Stimulated activated CD8-positive, alpha-beta memory T cell treated with anti-CD3 and anti-CD28 coated beads, Interleukin-15, amount 100 ng/mL, for 24 hours (primary cell): ENCODE measurements at places on chromosomes 11 and 22.

GRCh38 chr11:99519095-99519494 lies 498.3 kb downstream of the CNTN5 start:
- no peak for DNase-seq

GRCh38 chr11:64887234-64887756 lies 8.9 kb upstream of the EHD1 start:
- DNase-seq, result no peak

- DNase-seq, result no peak
Measured at GRCh38 chr11:94241896-94242295, 62.5 kb upstream of the IZUMO1R start.

DNA sequence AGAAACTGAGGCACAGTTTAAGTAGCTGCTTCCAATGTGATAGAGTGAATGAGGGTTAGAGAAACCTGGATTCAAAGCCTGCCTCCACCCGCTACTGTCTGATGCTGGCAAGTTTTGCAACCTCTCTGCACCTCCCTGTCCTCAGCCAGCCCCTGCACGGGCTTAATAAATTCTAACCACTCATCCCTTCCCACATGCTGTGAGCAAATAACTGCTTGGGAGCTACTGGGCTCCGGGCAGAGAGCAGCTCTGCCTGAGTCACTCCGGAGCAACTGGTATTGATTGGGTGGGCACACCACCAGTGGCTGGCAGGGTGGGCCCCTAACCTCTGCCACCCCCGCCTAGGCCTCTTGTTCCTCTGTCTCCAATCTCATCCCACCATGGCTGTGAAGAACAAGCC lies 104.3 kb upstream of the SYT13 start:
- DNase-seq, result no peak

DNA sequence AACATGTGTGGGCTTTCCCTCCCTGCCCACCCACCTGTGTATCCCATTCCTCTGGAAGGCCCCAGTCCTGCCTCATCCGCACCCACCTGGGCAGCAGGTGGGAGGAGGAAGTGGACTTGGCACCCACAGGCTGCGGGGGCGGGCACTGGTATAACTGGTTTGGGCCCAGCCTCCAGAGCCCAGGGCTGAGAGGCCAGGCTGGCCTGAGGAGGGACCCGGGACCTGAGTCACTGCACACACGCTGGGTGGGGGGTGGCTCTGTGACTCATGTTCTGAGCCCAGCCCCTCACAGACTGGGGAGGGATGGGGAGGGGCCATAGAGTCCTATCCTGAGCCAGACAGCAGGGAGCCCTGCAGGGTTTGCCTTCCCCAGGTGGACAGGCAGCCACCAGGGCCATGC lies 16.7 kb downstream of the PHLDA2 start:
- DNase-seq, result no peak

DNA sequence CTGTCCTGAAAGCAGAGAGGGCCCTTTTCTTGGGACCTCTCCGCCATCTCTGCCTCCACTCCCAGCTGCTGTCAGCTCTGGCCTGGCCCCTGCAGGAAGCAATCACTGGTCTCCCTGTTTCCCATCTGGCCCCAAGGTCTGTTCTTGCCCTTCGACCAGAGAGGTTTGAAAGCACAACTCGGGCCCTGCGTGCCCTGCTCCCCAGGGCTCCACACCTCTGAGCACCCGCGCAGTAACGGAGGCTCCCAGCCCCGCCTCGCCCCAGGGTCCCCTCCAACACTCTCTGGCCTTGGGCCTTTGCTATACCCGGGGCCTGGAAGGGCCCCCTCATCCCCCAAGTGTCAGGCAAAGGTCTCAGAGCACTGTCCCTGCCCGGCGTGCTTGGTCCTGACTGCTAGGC lies 7.8 kb upstream of the CD81 start:
- DNase-seq, result no peak

GRCh38 chr11:12397931-12398334 lies 20.6 kb downstream of the PARVA start:
- no peak for DNase-seq

DNA sequence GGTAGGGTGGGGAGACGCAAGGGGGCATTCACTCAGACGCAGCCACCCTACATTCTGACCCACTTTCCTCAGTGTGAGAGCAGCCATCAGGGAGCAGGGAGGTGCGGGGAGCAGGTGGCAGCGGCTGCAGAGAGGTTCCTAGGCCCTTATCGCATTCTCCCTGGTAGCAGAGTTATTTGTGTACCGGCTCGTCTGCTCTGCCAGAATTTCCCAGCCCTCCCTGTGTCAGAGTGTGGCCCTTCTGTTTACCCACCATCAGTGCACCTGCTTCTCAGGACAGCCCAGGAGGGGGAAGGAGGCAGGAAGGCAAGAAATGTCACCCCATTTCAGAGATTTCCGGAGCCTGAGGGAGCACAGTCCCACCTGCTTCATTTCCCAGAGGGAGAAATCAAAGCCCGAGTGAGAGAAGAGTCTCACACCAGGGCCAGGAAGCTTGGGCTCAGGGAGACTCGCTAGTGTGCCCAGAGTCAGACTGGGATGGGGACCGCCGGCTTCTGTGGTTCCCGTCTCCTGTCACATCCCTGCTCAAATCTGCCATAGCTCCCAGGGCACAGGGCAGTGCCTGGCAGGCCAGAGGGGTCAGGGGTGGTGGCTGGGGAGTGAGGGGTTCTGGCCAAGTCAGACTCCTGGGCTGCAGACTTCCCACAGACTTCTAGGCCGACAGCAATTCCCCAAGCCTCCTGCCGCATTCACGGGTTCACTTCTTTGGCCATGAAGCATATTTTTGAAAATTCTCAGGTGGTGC lies 49.7 kb downstream of the ARRB1 start:
- DNase-seq, result no peak

- no peak for DNase-seq
Measured at GRCh38 chr22:43734370-43735150, 77.5 kb downstream of the EFCAB6 start.

DNA sequence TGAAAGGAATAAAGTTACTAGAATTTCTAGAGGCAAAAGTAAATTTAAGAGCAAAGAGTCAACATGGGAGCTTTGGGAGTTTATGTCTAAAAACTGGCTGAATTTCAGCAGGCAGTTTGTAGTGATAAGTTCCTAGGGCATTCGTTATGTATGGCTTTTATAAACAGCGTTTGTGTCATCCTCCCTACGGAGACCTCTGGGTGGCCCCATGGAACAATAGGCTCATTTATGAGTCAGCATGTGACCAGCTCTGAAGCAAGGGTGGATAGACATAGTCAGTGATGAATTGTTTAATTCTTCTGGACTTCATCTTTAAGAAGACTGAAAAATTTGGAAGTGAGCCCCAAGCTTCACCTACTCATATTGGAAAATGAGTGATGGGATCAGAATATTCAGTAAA lies 37.1 kb downstream of the SVIP start:
- no peak for DNase-seq

- no peak for DNase-seq
Measured at GRCh38 chr22:46637711-46638600, 17.8 kb downstream of the GRAMD4 start.

DNA sequence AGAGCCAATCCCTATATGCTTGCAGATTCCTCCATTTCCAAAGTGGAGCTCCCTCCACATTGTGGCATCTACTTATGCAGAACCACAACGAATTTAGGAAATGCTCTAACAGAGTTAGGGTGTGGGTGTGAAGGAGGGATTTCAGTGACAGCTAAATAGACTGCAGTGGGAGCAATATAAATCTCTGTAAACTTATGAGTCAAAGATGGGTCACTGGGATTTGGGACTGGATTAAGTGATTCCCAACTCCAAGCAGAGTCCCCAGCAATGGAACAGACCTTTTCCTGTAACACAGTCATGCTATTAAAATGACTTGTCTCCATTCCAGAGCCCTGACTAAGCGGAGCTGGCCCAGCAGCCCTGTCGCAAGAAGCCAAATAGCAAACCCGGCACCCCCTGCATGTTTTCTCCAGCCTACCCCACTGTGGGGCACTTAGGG lies 36.6 kb downstream of the RPL27A start:
- no peak for DNase-seq

- DNase-seq, result no peak
Measured at GRCh38 chr22:35558031-35558430, 17.4 kb downstream of the RASD2 start.

DNA sequence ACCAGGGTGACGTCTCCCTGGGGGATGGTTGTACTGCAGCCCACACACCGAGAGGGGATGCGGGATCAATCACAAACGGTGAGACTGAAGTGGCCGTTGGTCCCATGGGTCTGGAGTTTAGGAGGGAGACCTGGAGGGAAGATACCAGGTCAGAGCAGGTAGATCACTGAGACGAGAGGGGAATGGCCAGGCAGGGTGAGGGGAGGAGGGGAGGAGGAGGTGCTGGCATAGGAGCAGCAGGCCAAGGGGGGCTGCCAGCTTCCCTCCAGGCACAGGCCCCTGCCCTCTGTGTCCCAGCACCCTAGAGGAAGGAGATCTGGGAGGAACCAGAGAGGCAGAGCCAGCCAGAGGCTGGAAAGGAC lies 7.0 kb downstream of the MAPK8IP2 start:
- no peak for DNase-seq

GRCh38 chr11:7657306-7658025 lies 15.8 kb downstream of the CYB5R2 start:
- DNase-seq, result no peak

DNA sequence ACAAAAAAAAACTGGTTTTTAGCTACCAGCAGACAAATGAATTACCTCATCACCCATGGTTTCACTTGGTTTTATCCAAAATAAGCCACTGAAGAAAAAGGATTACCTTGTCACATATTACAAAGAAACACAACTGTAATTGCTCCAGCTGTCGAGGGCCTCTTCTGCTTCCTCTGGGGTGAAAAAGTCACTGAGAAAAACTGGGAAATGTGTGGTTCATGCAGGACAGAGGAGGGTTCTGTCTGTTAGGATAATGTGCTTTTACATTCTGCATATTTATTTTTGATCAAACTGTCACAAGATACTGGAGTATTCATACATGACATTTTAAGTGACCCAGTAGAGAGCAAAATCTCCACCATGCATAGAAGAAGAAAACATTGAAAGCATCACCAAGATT lies 211.7 kb downstream of the NAV2 start:
- DNase-seq, result no peak

DNA sequence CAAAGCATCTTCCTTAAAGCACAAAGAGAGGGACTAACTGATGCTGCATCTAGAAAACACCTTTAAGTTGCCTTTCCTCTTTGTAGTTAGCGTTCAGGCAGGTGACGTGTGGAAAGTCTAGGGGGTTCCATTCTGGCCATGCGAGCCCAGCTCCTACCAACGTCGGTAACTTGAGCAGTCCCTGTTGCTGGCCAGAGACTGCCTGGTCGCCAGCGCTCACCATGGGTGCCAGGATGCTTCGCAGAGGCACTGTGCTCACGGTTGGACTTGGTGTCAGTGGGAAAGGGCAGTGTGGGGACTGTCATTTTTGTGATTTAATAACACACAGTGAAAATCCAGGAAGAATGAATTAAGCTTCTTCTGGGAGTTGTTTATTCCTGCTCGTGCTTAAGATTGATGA lies 40.6 kb downstream of the PPP2R1B start:
- DNase-seq, result no peak

DNA sequence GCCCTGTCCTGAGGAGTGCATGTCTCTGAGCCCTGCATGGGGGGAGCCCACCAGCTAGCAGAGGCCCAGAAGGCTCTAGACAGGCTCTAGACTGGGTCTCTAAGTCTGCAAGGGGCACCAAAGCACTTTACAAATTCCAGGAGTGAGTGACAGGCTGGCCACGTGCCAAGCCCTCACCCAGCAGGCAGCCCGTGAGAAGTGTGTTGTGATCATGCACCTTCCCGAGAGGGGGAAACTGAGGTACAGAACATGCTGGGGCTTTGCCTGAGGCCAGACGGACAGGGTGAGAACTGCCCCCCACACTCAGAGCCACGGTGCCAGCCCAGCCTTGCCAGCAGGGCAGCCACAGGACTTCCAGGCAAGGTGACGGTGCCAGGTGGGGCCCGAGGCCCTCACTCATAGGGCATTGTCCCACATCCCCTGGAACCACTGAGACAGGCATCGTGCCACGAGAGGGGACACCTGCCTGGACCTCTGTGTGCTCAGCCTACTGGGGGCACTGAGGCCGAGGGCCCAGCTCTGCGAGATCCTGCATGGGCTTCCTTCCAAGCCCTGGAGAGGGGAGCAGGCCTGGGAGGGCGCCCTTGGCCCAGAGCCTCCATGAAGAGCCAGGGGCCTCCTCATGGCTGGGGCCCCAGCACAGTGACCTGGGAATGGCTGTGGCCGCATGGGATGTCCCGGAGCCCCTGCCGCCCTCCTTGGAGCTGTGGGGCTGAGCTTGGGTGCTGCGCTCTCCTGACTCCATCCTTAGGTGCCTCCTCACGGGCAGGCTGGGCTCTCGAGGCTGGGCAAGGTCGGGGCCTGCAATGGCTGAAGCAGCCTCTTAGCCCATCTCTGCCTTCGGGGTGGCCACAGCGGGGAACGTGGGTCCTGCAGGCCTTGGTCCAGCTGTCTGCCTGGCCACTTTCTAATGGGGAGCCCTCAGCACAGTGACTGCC lies 121.5 kb downstream of the KCNQ1OT1 start:
- DNase-seq, result no peak

- DNase-seq, result no peak
Measured at GRCh38 chr11:126405906-126406305, 50.4 kb downstream of the ST3GAL4 start.

- DNase-seq, result no peak
Measured at GRCh38 chr22:32531931-32532819, 57.6 kb downstream of the FBXO7 start.

GRCh38 chr11:44257338-44258189 lies 52.4 kb downstream of the ALX4 start:
- DNase-seq, result no peak

GRCh38 chr11:76177250-76177686 lies 29.0 kb downstream of the WNT11 start:
- DNase-seq, result no peak

- no peak for DNase-seq
Measured at GRCh38 chr11:103047837-103048236, 44.1 kb downstream of the DCUN1D5 start.

DNA sequence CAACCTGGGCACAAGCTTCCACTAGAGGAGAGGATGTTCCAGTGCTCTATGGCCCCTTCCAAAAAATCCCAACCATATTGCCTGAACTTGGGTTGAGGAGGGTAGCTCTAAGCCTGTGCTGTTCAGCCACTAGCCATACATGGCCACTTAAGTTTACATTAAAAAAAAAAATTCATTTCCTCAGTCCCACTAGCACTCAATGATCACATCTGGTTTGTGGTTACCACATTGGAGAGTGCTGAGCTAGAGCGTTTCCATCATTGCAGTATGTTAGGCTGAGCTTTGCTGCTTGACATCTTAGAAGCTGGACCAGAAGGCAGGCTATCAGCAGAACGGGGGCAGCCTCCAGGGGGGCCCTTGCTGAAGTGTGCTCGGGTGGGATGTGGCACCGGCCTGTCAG lies 43.5 kb upstream of the CYP2D6 start:
- no peak for DNase-seq
